ENCODE measurements at places on chromosomes 6 and 20. TPM values are rescaled to one million over a fixed set of nuclear protein-coding genes. Genes with fewer than 3 reads are reported as not detected.

Gene ENPP4
- 8.2 TPM for polyA plus RNA-seq

Gene TCP11
- polyA plus RNA-seq: 1.4 TPM

Gene TMEM200A
- polyA plus RNA-seq: 0.42 TPM

Gene C6orf52
- polyA plus RNA-seq: 10.1 TPM

Gene CD83
- polyA plus RNA-seq: 7.3 TPM

Gene MOG
- 87.3 TPM for polyA plus RNA-seq

Gene GSTA1
- polyA plus RNA-seq: not detected

Gene PHACTR2
- 1.8 TPM for polyA plus RNA-seq

Gene MC3R
- polyA plus RNA-seq: not detected

Gene SLC17A3
- polyA plus RNA-seq: not detected

Gene VGLL2
- polyA plus RNA-seq: not detected

Gene CALHM6
- polyA plus RNA-seq: 1.2 TPM

Gene OR14J1
- polyA plus RNA-seq: not detected

Gene GLP1R
- 12.7 TPM for polyA plus RNA-seq

Gene RAET1E
- 0.17 TPM for polyA plus RNA-seq

Gene C20orf141
- polyA plus RNA-seq: not detected

Gene SLC12A5
- 66.5 TPM for polyA plus RNA-seq

Gene BPIFB1
- polyA plus RNA-seq: not detected

Gene LTA
- polyA plus RNA-seq: not detected

Gene SYCP2
- polyA plus RNA-seq: 0.22 TPM

Gene SLC52A3
- 7.4 TPM for polyA plus RNA-seq

Gene C2
- polyA plus RNA-seq: 5.5 TPM

Gene PKIB
- polyA plus RNA-seq: 8.3 TPM

Gene KHDC3L
- not detected for polyA plus RNA-seq

Gene TMEM14A
- 43.5 TPM for polyA plus RNA-seq

Gene MYLK2
- polyA plus RNA-seq: 1.5 TPM

Gene FHL5
- polyA plus RNA-seq: 1.1 TPM

Gene AK9
- polyA plus RNA-seq: 15.8 TPM

Gene CYP21A2
- polyA plus RNA-seq: 0.66 TPM

Gene ZNF165
- polyA plus RNA-seq: 1.2 TPM

Gene GATA5
- polyA plus RNA-seq: 0.15 TPM

Gene IPCEF1
- polyA plus RNA-seq: 3.2 TPM

Gene HLA-DQB1
- 1.4 TPM for polyA plus RNA-seq

Gene BPIFB2
- polyA plus RNA-seq: not detected

Gene CCDC170
- polyA plus RNA-seq: 0.31 TPM

Gene SMOC2
- polyA plus RNA-seq: 143 TPM

Gene PPP1R11
- polyA plus RNA-seq: 162 TPM

Gene HDGFL1
- polyA plus RNA-seq: not detected

Gene CCN6
- polyA plus RNA-seq: not detected

Gene CLPSL1
- polyA plus RNA-seq: not detected

Gene F13A1
- polyA plus RNA-seq: 6.2 TPM

Gene ZFP57
- polyA plus RNA-seq: 0.17 TPM

Gene CALHM4
- polyA plus RNA-seq: not detected

Gene RSPO3
- polyA plus RNA-seq: 0.15 TPM

Gene KHDC1
- polyA plus RNA-seq: 16.1 TPM

Gene PPIL6
- 7.6 TPM for polyA plus RNA-seq

Gene RAET1L
- not detected for polyA plus RNA-seq

Gene FARS2
- polyA plus RNA-seq: 27.6 TPM

Gene FERMT1
- 0.85 TPM for polyA plus RNA-seq

Gene GTSF1L
- not detected for polyA plus RNA-seq

Gene BPIFB4
- not detected for polyA plus RNA-seq

Gene LY6G6F
- not detected for polyA plus RNA-seq

Gene PI16
- polyA plus RNA-seq: 9.0 TPM

Gene SLC44A4
- 15.7 TPM for polyA plus RNA-seq

Gene CEP162
- polyA plus RNA-seq: 1.1 TPM

Measured in brain (organoid and tissue), 16 donors.